ENCODE measurements at places on chromosomes 3 and 15. TPM values are rescaled to one million over a fixed set of nuclear protein-coding genes. Genes with fewer than 3 reads are reported as not detected.

- no peak for DNase-seq
Observed at GRCh38 chr3:58325525-58325992, 7.1 kb upstream of the PXK start.

- DNase-seq = no peak
Observed at GRCh38 chr3:28564211-28564610, 215.6 kb upstream of the AZI2 start.

DNA sequence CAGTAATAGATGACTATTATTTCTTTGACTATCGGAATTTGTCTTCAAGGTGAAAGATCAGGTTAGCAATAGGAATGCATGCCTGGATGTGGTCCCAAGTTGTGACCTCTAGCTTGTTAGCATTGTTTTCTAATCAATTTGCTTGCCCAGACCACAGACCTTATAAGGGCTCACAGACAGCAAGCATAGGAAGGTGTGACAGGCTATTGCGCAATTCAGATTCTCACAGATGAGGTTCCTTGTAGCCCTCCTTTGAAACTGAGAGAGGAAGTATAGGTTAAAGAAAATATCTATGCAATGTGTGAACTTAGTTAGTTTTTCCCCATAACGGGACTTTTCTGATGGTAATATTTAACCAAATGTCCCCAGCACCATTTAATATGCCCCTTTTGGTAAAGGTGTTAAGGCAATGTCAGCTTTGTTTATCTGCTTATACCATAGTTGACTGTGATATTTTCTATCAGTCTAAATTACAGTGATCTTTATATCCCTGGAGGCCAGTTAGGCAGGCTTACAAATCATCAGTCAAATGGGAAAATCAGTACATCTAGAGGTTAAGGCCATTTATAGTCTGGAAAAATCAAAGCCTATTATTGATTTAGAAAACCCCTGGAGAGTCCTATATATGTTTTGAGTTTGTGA is 168.1 kb upstream of the MBNL1 start:
- DNase-seq = no peak

DNA sequence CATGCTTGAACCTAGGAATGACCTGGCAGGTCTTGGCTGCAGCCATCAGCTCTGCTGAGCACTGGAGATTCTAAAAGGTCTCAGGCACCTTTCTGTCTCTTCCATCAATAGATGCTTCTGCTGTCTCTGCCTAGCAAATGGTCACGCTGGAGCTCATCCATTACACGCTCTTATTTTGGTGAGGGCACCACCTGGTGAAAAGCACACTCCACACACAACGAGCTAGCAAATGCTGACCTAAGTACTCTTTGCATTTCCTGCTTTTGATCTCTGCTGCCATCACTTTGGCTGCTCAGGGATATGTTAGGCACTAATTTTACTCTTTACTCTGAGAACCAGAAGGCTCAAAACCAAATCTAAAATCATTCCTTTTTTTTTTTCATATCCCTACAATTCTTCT is 91.3 kb downstream of the RAB11A start:
- no peak for DNase-seq

The THSD4 gene
- 3.4 TPM for total RNA-seq
